ENCODE measurements at places on chromosomes 3 and 15. TPM values are rescaled to one million over a fixed set of nuclear protein-coding genes. Genes with fewer than 3 reads are reported as not detected.
A peak's percentile ranks its signal among the peaks of the same experiment; 100 is the strongest.

DNA sequence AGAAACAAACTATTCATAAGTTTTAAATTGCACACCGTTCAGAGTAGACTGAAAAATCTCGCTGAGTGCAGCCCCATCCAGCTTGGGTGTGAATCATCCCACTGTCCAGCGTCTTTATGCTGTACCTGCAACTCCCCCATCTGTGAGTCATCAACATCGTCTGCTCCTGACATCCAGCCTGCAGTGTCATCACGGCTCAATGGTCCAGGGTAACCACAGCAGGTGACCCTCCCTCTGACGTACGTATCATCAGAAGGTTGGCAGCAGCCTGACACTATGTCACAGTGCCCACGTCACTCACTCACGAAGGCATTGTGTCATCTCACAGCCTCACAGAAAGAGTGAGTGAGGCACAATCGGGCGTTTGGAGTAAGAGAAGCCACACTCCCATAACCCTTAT is 65.2 kb downstream of the TPRA1 start:
- no peak for DNase-seq
- no peak overlapping the region for H3K4me3 ChIP-seq
- no peaks in the 10 kb centered on the region for H3K4me1 ChIP-seq
- no peaks in the 10 kb centered on the region for H3K36me3 ChIP-seq

DNA sequence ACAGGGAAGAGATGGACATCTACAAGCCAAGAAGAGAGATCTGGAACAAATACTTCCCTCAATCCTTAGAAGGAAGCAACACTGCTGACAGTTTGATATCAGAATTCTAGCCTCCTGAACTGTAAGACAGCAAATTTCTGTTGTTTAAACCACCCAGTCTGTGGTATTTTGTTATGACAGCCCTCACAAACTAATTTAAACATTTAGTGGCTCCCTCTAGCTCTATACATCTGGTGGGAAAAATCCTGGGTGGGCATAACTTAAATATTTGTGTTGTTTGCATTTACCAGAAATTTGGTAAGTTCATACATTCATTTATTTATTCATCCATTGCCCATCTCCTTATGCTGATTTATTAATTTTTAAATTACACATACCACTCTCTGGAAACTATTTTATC is 62.5 kb upstream of the GSK3B start:
- no peak overlapping the region for H3K4me3 ChIP-seq
- no peaks in the 10 kb centered on the region for H3K27me3 ChIP-seq
- H3K36me3 ChIP-seq = no peaks in the 10 kb centered on the region
- H3K27ac ChIP-seq = no peak overlapping the region

- no peaks in the 10 kb centered on the region for H3K27me3 ChIP-seq
- no peaks in the 10 kb centered on the region for H3K4me1 ChIP-seq
- DNase-seq = no peak
- no peak overlapping the region for H3K4me3 ChIP-seq
Observed at GRCh38 chr3:5343459-5343858, 156.0 kb downstream of the EDEM1 start.

DNA sequence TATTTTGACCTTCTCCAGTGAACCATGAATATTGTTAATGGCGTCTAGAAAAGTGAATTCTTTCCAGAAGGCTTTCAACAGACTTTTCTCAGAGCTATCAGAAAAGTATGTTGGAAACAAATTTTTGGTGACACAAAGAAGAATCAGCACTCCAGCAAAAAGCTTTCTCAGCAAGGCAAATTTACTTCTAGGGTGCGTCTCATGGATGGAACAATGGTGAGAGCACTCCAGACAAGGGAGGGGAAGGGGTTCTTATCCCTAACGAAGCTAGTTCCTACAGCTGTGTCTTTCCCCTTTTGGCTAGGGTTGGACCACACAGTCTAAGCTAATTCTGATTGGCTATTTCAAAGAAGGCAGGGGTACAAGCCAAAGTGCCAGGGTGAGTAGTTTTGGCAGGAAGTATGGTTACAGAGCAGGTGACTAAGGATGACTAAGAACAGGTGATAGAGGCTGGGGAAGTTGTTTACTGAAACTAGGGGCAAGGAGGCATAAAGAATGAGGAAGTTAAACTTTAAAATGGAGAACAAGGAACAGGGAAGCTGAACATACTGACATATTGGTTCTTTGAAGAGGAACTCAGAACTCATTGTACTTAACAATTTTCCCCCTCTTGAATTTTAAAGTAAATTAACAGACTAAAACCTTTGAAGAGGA is 959.8 kb downstream of the NAALADL2 start:
- H3K27ac ChIP-seq = no peak overlapping the region
- no peaks in the 10 kb centered on the region for H3K27me3 ChIP-seq
- DNase-seq = no peak
- H3K4me3 ChIP-seq = no peak overlapping the region
- H3K4me1 ChIP-seq = no peaks in the 10 kb centered on the region

DNA sequence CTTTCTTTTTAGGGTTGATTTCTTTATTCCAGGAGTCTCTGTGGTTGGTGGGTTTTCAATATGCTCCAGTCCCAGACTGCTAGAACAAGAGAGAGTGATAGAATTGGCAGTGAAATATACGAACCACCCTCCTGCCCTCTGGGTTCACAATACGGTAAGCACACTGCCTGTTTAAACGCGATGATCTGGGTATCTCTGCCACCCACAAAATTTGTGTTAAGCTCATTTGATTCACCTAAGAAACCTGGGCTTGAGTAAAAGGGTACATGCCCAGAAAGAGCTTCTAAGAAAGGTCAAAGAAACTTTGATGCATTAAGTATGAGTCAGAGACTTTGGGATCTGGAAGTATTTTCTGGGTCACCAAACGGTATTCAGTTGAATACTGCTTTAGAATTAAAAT is 29.8 kb downstream of the OXNAD1 start:
- no peak overlapping the region for H3K4me3 ChIP-seq
- H3K4me1 ChIP-seq = no peaks in the 10 kb centered on the region
- no peak for DNase-seq
- no peak overlapping the region for H3K27ac ChIP-seq

- no peaks in the 10 kb centered on the region for H3K4me1 ChIP-seq
- no peak overlapping the region for H3K4me3 ChIP-seq
- H3K27me3 ChIP-seq = no peaks in the 10 kb centered on the region
- peak overlapping the region; percentile 75 for H3K27ac ChIP-seq
- peak; percentile 75 for DNase-seq
- H3K36me3 ChIP-seq = no peaks in the 10 kb centered on the region
Observed at GRCh38 chr3:100696161-100696560, 13.1 kb upstream of the TFG start.

- no peak for DNase-seq
- H3K36me3 ChIP-seq = no peaks in the 10 kb centered on the region
- H3K4me1 ChIP-seq = no peaks in the 10 kb centered on the region
- H3K27ac ChIP-seq = no peak overlapping the region
- no peaks in the 10 kb centered on the region for H3K27me3 ChIP-seq
Observed at GRCh38 chr3:99485286-99485685, 153.1 kb upstream of the COL8A1 start.

DNA sequence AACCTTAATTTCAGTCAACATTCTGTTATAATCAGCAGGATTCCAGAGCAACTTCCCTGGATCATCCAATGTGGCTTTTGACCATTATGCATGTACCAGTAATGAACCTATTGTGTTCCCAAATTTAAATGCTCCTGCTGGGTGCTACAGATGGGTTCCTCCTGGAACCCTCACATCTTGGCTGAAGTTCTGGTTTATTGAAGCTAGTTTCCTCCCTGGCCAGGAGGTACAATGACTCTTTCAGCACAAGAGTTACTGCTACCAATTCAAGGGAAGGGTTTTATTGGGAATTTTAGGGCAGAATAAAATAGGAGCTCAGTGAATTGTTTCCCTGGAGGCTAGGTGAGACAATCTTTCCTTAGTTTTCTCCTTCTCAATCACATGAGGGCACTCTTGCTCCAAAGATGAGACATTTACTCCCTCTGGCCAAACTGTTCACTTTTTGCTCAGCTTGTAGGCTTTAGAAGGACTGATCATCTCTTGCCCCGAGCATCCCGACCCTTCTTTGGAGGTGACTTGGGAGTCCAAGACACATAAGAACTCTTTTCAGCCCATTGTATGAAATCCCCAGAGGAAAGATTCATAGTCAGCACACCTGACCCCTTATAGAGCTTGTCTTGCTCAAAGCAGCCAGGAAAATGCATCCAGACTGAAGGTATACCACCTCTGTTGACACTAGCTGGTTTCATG is 8.8 kb upstream of the NPHP3 start:
- H3K4me1 ChIP-seq = no peaks in the 10 kb centered on the region
- H3K27ac ChIP-seq = no peak overlapping the region
- H3K27me3 ChIP-seq = peaks cover 9% of the 10 kb centered on the region

DNA sequence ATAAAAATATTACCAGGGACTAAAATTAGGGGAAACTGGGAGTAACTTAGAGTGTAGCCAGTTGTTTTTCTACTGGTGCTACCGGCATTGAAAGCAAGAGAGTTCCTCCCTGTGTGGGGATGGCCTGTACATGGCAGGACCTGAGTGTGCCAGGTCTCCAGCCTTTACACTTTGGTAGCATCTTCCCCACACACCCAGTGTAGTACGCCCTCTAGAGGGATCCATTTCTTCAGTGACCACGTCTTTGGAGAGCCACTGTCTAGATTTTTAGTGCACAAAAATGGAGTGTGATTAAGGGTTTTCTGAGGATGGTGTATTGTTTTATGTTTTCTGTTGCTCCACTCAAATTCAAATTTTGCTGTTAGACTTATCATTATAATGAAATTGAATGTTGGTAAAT is 507.0 kb upstream of the TPRG1 start:
- H3K36me3 ChIP-seq = peaks cover 2% of the 10 kb centered on the region
- DNase-seq = peak; percentile 31
- H3K27me3 ChIP-seq = no peaks in the 10 kb centered on the region
- H3K27ac ChIP-seq = no peak overlapping the region

DNA sequence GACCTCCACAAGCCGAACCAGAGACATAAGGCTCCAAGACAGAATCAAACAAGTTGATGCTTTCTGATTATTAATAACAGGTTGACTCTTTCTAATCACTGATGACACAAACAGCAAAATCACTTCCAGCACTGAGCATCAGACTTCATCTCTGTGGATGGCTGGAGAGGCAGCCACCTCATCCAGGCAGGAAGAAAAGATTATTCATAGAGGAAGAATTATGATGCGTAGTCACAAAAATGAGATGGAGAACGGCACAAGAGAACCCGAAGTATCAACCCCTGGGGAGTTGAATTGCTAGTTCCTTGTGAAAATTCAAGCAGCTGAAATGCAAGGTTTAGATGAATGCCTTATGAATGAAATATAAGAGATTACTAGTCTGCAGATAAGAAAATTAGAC is 49.9 kb upstream of the LMCD1 start:
- H3K36me3 ChIP-seq = no peaks in the 10 kb centered on the region
- DNase-seq = no peak
- no peak overlapping the region for H3K4me3 ChIP-seq
- no peaks in the 10 kb centered on the region for H3K4me1 ChIP-seq

GRCh38 chr3:15646851-15647511 is 45.4 kb downstream of the BTD start:
- H3K4me3 ChIP-seq = no peak overlapping the region
- DNase-seq = no peak
- H3K36me3 ChIP-seq = peaks cover 27% of the 10 kb centered on the region
- H3K27ac ChIP-seq = no peak overlapping the region

- H3K27me3 ChIP-seq = no peaks in the 10 kb centered on the region
- H3K36me3 ChIP-seq = no peaks in the 10 kb centered on the region
- no peak overlapping the region for H3K27ac ChIP-seq
- no peak for DNase-seq
- H3K4me1 ChIP-seq = no peaks in the 10 kb centered on the region
Observed at GRCh38 chr15:49857496-49858475, 236.9 kb downstream of the DTWD1 start.

DNA sequence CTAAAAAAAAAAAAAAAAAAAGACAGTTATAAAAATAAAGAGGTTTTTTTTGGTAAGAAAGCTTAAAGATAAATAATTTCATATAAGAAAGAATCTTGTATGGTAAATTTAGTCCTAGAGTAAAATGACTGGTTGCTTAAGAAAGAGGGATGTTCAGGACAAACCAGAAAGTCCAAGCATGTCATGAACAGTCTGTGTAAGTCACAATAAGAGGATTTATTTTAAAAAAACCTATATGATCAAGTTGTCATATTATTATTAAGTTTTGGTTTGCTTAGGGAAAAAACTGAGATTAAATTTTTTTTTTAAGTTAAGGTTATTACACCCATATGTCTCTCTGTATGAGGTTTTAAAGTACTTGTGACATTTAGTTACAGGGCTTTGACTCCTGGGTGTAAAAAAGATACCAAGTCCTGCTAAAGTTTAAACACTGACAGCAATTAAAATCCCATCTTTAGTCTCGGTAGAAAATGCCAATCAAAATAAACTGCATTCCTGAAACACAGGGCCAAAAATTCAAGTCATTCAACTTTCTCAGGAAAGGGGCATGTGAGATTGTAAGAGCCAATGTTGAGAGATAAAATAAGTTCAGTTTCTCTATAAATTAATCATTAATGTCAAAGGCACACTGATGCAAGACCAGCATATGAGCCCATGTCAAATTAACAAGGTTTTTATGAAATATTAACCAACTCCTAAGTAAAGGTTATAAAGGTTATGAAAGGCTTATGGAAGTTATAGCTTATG is 8.5 kb upstream of the BDH1 start:
- peaks cover 12% of the 10 kb centered on the region for H3K4me1 ChIP-seq
- no peaks in the 10 kb centered on the region for H3K36me3 ChIP-seq
- H3K4me3 ChIP-seq = no peak overlapping the region
- H3K27me3 ChIP-seq = no peaks in the 10 kb centered on the region
- no peak for DNase-seq

DNA sequence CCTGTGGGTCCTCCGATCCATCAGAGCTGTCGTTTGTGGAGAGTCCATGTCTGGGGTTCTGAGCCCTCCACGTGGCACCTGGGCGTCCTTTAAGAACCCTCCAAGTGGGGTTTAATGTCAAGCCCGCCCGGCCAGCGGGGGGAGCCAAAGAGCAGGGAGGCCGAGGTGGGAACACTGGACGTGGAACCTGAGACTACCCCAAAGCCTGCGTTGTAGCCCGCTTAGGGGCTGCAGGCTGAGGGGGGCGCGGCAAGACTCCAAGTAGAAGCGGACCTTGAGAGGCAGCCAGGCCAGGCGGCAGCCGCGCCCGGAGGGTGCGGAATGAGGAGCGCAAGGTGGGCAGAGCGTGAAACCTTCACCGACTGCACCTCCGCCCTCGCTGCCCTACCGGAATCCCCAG is 126.2 kb upstream of the ATP10A start:
- no peak overlapping the region for H3K27ac ChIP-seq
- no peaks in the 10 kb centered on the region for H3K27me3 ChIP-seq
- no peaks in the 10 kb centered on the region for H3K36me3 ChIP-seq
- DNase-seq = no peak

Gene ADAMTS7
- not detected for polyA plus RNA-seq

Gene CFAP161
- not detected for polyA plus RNA-seq

Gene PRSS50
- not detected for polyA plus RNA-seq

Gene GOLGA8G
- not detected for polyA plus RNA-seq

Gene EPHA6
- polyA plus RNA-seq = 0.03 TPM

Gene PLA2G4D
- polyA plus RNA-seq = 0.18 TPM

Gene EPHB3
- polyA plus RNA-seq = 0.67 TPM

Gene FETUB
- not detected for polyA plus RNA-seq

Measured in small intestine (tissue), 16 donors.